ENCODE measurements at places on chromosomes 5 and 9.

DNA sequence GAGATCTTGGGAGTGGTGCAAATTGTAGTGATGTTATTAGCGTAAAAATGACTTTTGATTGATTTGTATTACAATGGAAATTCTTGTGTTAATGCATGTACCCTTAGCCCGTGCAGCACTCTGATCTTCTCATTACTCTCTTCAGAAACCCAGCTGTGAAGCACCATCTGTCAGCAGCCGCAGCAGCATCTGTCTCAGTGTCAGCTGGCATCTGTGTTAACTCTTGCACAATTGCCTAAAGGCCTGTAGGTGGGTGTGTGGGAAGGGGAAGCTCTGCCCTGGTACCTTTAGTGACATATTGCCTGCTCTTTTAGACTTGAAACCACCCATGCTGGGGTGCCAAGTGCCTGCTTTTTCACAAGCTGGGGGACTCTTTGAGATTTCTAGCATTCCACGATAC, 101.3 kb downstream of the FBXL7 start:
- DNase-seq = no peak

DNA sequence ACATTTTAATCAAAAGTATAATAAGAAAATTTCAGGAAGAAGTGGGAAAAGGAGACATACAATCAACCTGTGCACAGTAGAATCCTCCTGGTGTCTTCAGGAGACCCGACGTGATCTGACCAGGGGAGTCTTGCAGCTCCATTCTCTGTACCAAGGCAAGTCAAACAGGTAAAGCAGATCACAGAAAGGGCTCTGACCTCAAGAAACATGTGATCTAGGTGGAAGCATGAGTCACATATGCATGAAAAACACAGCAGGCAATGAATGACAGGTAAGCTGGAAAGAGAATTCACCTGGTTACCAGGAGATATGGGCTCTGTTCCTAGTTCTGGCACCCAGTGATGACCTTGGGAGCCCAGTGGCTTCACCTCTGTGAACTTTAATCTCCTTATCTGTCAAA, 19.4 kb upstream of the FABP6 start:
- DNase-seq = no peak

GRCh38 chr5:66013397-66013796, 87.0 kb downstream of the ERBIN start:
- no peak for DNase-seq

GRCh38 chr9:137000177-137000930, 4.0 kb upstream of the CLIC3 start:
- no peak for DNase-seq

GRCh38 chr9:69667306-69667705, 4.9 kb downstream of the APBA1 start:
- DNase-seq = no peak

DNA sequence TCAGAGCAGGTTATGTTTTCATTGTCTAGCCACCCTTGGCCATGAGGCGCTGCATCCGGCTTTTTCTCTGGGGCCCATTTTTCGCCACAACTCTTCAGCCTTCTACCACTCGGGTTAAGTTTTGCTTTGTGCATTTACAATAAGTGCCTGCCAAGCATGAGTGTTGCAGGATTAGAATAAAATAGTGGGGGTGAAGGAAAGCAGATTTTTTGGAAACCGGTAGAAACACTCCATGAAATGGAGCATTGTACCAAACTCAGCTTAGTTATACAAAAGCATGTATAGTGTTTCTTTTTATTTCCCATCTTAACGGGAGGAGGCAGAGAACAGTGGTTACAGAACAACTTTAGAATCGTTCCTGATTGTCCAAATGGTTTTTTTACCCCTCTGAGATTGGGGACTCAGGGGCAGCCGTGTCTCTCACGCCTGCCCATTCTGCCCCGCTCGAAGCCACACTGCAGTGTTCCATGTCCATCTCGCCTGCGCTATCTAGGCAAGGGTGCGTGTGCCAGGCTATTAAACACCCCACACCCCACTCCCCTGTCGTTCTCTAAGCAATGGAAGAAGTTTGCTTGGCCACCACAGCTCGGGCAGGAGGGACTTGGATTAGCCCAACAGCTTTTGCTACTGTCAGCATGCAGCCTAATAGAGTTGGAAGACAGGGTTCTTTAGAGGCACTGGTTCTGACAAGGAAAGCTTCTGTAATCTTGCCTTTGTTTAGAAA, 268.8 kb upstream of the WWC1 start:
- no peak for DNase-seq

- peak; percentile 50 for DNase-seq
Measured at GRCh38 chr5:61279725-61280124, 52.3 kb upstream of the ZSWIM6 start.

- DNase-seq = no peak
Measured at GRCh38 chr5:78287833-78288232, 6.7 kb downstream of the AP3B1 start.

DNA sequence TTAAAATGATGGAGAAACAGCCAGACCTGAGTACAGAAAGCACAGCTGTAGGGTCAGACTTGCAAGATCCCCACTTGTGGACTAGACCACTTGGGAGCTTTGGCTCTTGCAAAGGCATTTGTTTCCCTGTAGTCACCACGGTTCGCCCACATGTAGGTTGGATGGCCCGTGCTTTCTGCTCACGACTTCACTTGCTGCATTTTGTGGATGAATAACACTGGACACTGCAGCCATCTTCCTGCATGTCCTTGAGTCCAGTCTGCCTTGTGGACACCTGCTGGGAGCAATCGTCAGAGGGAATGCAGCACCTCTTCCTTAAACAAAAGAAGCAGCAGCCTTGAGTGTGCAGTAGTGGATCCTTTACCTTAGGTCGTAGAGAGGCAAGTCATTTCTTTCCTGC, 372.9 kb upstream of the IRX2 start:
- no peak for DNase-seq

- DNase-seq = no peak
Measured at GRCh38 chr9:123749580-123750202, 180.2 kb downstream of the DENND1A start.

- no peak for DNase-seq
Measured at GRCh38 chr5:133273661-133274596, 222.1 kb downstream of the HSPA4 start.

GRCh38 chr5:120386981-120387380, 77.1 kb upstream of the PRR16 start:
- DNase-seq = no peak

- no peak for DNase-seq
Measured at GRCh38 chr9:77987880-77988525, 43.6 kb downstream of the GNAQ start.
